Stimulated activated CD8-positive, alpha-beta memory T cell treated with anti-CD3 and anti-CD28 coated beads, Interleukin-7, amount 100 ng/mL, for 24 hours (primary cell): ENCODE measurements at places on chromosomes 11 and 22.

DNA sequence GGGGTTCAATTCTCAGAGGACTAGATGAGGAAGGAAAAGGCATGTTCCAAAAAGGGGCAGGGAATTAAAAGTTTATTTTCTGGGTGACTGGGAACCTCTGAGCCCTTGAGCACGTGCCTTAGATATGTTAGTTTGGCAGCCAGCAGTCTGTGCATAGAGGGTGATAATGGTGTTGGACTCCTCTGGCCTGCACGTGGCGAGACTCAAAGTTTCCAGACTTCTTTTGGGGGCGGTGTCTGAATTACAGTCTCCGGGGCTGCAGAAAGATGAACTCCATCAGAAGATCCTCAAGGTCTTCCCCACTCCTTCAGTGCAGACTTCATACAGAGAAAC, 861 bp upstream of the ZNRF3 start:
- no peak for DNase-seq

DNA sequence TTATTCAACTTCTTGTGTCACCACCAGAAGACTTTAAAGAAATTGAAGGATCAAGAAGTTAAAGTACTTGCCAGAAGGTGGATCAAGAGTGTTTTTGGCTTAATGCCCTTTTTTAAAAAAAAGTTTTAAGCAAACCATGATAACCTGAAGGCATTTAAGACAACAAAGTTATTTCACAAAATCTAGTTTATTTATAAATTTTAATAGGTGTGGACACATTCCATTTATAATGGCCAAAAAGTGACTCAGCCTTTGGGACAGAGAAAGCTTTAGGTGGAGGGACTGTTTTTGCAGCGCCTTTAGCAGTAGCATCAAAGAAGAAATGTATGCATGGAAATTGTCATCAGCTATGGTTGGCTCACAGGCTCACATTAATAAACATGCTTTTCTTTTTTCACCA, 17.9 kb downstream of the TCP11L1 start:
- DNase-seq, result no peak

GRCh38 chr22:23777776-23778576, 5.3 kb downstream of the MMP11 start:
- no peak for DNase-seq

GRCh38 chr22:47381240-47381639, 618.8 kb downstream of the TBC1D22A start:
- DNase-seq, result no peak

DNA sequence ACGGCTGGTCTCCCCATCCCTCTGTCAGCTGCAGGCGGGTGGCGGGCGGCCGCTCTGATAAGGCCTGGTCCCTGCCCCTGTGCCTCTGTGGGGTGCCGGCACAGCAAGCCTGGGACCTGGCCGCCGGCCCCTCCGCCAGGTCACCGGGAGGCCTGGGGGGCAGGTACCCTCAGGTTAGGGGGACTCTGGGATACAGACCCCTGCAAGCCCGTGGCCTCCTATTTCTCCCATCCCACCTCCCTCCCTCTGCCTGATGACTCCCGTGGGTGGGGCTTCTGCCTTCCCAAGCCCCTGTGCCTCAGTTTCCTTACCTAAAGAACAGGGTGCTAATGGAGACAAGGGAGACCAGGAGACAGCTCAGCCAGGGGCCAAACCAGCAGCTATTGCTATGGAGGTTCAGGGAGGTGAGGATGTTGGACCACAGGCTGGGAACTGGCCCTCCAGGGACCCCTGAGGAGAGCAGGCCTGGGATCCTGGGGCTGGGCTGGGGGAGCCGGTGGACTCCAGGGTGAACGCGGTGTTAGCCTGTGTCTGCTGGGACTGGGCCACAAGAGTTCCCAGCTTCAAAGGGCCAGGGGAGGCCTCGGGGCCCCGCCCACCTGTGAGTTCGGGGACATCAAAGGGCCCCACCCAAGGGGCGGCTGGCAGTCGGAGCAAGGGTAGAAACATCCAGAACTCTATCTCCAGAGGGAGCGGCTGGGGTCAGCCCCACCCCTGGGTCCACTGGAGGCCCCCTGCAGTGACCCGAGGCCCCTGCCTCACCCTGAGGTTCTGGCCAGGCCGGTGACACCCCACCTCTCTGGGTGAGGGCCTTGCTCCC, 32.0 kb upstream of the TH start:
- no peak for DNase-seq

GRCh38 chr22:45923835-45924234, 53.1 kb downstream of the WNT7B start:
- no peak for DNase-seq
